ENCODE measurements at places on chromosomes 12 and 14.

DNA sequence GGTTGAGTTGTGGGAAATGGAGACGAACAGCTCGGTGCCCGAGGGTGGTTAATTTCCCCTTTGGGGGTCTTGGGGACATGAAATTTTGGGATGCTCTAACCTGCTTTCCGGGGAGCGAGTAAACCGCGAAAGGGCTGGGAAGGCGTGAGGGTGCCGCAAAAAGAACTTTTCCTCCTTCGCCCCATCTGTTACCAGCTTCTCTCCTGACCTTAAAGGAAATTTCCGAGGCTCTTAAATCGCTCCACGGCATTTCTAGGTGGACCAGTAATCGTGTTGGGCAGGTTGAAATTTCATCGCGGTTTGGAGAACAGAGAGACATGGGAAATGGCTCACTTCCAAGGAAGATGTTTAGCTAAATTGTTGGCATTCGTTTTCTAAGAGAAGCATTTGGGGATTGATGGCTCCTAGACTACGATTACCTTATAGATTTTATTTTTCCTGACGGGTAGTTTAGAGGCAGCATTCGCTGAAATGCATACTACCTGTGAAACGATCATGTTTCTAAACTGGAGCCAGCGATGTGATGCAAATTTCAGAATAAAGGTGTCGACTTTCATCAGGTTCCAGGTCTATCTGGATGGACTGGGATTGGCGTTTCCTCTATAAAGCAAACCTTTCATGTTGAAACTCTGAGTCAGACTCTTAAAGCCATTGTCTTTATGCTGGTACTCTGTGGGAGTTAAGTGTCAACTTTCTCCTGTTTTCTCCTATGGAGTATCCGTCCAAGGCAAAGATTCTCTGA is 414.5 kb downstream of the PCNX1 start:
- DNase-seq: no peak

GRCh38 chr12:4005851-4006430 is 132.7 kb upstream of the PARP11 start:
- DNase-seq: no peak

GRCh38 chr14:65153101-65153500 is 50.8 kb upstream of the MAX start:
- no peak for DNase-seq

GRCh38 chr12:57715786-57716185 is 21.9 kb downstream of the OS9 start:
- no peak for DNase-seq

- DNase-seq: no peak
Observed at GRCh38 chr14:62304257-62304656, 542.0 kb downstream of the SNAPC1 start.

All from stimulated activated CD8-positive, alpha-beta memory T cell treated with anti-CD3 and anti-CD28 coated beads, Interleukin-4, amount 100 ng/mL, for 1 hour (primary cell).